Tibial nerve (tissue), 4 donors: ENCODE measurements at places on chromosomes 4 and X. TPM values are rescaled to one million over a fixed set of nuclear protein-coding genes. Genes with fewer than 3 reads are reported as not detected.

The GLRA2 gene
- total RNA-seq, result not detected

The MAGIX gene
- 2.3 TPM for total RNA-seq

The CHRDL1 gene
- total RNA-seq, result 159 TPM

The OPRPN gene
- total RNA-seq, result not detected

The PHOX2B gene
- total RNA-seq, result not detected

The NOX1 gene
- not detected for total RNA-seq

The VMA21 gene
- total RNA-seq, result 32.3 TPM

The MID1IP1 gene
- 74.9 TPM for total RNA-seq

The RIPPLY1 gene
- not detected for total RNA-seq

The IL13RA2 gene
- total RNA-seq, result not detected

The HSFX4 gene
- total RNA-seq, result not detected

The GYG2 gene
- total RNA-seq, result 26.7 TPM

DNA sequence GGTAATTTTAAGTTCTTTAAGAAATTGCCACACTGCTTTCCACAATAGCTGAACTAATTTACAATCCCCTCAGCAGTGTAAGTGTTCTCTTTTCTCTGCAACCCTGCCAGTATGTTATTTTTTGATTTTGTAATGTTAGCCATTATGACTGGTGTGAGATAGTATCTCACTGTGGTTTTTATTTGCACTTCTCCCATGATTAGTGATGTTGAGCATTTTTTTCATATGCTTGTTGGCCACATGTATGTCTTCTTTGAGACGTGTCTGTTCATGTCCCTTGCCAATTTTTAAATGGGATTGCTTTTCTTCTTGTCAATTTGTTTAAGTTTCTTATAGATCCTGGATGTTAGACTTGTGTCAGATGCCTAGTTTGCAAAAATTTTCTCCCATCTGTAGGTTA lies 86.1 kb downstream of the BMP3 start:
- no peak for DNase-seq

DNA sequence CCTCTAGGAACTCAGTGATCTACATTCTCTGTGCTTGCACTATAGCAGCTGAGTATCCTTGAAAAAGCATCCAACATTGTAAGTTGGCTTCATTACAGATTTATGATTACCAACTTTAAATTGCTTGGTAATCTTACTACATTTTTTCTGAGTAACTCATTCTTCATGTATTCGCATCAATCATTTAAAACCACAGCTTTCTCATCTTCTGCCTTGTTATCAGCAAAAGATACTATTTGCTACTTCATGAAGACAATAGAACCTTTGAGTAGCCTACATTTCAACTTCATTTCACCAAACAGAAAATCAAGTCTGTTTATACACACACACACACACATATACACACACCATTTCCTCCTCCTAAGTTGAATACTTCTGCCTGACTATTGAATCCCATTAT lies 6.2 kb upstream of the DCAF8L2 start:
- no peak for DNase-seq

- no peak for DNase-seq
Measured at GRCh38 chr4:159937595-159937994, 834.7 kb downstream of the RAPGEF2 start.

GRCh38 chrX:9462456-9462855 lies 2.4 kb upstream of the TBL1X start:
- no peak for DNase-seq

GRCh38 chr4:77177199-77177598 lies 20.2 kb downstream of the CCNG2 start:
- no peak for DNase-seq

DNA sequence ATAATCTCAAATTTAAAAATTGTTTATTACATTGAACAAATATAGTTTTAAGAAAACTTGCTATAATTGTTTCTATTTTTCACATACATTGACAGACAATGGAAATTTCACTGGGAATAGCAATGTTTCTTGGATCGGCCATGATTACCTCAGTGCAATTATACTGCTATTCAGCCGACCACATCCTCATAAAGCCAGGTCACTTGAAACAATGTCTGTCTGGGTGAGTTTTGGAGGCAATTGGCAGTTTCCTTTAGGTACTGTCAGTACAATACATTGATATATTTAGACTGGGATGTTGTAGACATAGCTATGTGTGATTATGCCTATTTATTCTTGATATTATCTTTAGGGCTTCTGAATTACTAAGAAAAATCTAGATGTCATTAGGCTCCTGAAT lies 89.5 kb upstream of the VEGFC start:
- DNase-seq, result no peak

- DNase-seq, result peak; percentile 87
Measured at GRCh38 chrX:9995855-9996339, 28.7 kb downstream of the CLDN34 start.

- no peak for DNase-seq
Measured at GRCh38 chrX:18102006-18102405, 118.7 kb downstream of the BEND2 start.

- DNase-seq, result no peak
Measured at GRCh38 chr4:53840643-53841042, 223.8 kb downstream of the CHIC2 start.

- DNase-seq, result no peak
Measured at GRCh38 chrX:39527025-39527424, 570.7 kb downstream of the BCOR start.

DNA sequence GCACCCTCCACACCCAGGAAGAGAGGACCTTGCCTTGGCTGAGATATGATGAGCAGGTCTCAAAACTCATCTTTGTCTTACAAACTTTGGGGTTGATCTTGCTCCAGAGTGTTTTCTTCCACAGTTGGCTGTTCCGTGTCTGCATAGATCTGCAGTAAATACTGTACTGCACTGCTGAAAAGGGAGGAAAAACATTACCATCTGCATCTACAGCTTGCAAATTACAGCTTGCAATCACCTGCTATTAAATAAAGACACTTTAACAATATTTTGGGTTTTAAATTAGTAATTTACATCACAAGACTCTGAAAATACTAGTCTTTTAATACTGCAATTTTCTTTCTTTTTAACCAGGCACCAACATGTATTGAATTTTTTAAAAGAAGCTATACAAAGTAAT lies 499.5 kb downstream of the STIM2 start:
- DNase-seq, result no peak

DNA sequence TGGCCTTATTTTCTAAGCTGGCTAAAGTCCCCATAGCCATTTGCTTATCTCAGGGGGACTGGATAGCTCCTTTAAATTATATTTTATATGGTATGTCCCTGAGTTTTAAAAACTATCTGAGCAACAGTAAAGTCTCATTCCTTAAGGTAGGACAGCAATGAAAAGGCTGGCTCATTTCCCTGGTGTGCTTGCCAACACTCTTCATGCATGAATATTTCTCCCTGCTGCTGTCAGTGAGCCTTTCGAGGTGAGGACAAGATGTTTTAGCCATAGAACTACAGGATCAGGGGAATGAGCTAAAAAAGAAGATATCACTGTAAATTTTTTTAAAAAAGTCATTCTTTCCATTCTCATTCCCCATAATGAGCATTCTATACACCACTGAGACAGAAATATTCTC lies 427.3 kb upstream of the FAM241A start:
- DNase-seq, result no peak

DNA sequence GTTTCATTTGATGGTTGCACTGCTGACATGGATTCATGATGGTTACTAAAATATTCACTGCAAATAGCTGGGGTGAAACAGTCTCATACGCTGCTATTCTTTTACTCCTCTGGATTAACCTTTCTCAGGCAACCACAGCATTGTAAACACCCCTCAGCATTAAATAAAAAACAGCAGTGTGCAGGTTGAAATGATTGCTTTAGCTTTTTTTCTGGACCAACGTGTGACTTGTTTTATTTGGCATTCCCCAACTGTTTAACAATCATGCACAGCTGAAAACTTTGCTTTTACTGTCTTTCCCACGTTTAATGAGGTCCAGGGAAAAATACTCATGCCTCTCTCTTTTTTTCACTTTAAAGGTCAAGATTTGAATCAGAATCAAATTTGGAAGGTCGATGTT lies 490.8 kb downstream of the RAPGEF2 start:
- DNase-seq, result no peak

DNA sequence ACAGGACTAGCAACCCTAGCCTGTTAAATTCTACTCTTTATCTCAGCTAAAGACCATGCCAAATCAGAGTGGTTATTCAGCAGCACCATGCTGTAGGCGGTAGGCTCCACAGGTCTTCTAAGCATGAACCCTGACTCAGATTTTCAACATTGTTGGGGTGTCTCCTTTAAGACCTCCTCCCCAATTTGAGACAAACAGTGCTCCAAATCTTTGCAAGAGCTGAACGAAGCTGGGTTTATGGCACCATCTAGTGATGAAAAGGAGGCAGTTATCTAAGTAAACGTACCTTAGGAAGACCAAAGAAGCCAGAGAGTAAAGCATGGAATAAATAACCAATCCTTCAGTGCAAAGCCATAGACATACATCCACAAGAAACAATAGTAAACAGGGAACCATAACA lies 334.5 kb upstream of the SLC7A11 start:
- no peak for DNase-seq

GRCh38 chr4:48180234-48180633 lies 46.2 kb upstream of the TXK start:
- DNase-seq, result no peak

GRCh38 chr4:89836897-89837384 lies at the start of gene SNCA:
Gene SNCA (minus strand): TSS chr4:89837161. CDS start chr4:89835667, 1,494 bp downstream.
- DNase-seq, result peak; percentile 28

- DNase-seq, result no peak
Measured at GRCh38 chr4:147581606-147582350, 35.4 kb upstream of the TMEM184C start.

DNA sequence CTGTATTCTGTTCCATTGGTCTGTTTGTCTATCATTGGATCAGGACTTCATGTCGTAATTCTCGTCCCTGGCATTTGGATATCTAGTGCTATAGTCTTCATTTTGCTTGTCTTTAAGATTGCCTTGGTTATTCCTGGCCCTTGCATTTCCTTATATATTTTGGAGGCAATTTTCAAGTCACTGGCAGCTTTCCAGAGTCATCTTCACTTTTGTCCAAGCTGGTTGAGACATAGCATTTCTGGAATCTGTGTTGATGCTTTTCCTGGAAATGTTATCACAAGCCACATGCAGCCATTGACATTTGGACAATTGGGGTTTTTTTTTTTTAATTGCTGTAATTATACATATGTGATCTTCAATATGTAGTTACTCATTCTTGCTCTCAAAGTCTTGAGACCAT lies 45.2 kb upstream of the HGFAC start:
- no peak for DNase-seq

GRCh38 chr4:174041555-174042105 lies 241.8 kb downstream of the FBXO8 start:
- DNase-seq, result no peak

GRCh38 chr4:161252520-161253141 lies 911.2 kb downstream of the FSTL5 start:
- no peak for DNase-seq

- no peak for DNase-seq
Measured at GRCh38 chr4:85933291-85933640, 426.6 kb downstream of the MAPK10 start.

DNA sequence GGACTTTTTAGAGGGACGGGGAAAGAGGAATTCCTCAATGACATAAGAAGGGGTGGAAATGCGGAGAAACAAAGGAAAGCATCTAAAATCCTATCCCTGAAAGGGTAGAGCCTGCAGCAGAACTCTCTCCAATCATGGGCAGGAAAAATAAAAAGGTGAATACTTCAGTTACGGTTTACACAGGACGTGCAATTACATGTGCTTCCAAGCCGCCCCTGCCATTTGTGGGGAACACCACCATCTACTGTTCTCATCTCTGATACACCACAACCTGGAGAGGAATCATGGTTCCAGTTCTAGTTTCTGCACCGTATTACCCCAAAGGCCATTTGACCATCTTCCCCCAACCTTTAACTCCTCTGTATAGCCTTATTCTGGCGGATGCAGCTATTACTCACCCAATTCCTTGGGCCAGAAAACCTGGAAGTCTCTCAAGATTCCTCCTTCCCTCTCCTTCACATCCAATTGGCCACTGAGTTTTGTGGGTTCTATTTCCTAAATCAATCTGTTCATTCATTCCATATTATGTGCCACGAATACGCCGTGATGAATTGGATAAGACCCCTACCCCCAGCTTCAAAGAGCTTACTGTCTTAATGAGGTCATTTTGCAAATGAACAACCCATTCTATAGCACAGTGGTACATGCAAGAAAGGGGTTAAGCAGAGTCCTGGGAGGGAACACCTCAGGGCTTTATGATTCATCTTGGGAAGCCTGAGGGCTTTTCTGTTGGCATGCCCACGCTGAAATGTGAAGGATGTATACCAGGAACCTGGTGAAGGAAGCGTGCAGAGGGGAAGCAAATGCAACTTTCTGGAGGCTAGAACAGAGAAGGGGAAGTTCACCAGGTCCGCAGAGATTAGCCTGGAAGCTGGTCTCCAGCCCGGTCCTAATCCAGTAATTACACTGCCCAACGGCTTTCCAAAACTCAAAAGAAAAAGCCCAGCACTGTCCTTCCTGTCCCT lies 1.4 kb upstream of the MSL3 start:
- DNase-seq, result no peak

- no peak for DNase-seq
Measured at GRCh38 chr4:140091305-140091704, 62.7 kb downstream of the MAML3 start.

DNA sequence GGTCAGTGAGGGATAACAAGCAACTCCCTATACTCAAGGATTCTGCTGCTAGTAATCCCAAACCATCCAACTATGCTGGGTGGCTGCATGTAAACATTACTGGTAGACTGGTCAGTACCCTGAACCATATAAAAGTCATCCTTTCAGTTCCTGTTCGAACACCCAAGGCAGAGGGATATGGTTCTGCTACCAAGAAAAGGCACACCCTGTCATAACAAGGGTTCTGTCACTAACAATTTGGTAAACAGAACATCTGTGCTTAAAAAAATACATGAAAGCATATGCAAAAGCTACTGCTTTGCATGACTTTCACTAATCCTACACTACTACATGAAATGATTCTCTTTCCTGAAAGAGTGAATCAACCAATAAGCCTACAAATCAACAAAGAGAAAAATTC lies 76.8 kb upstream of the MCF2 start:
- DNase-seq, result no peak

GRCh38 chr4:153023139-153023538 lies 87.0 kb downstream of the FHDC1 start:
- DNase-seq, result no peak
